ENCODE measurements at places on chromosomes 1 and 21.
A peak's percentile ranks its signal among the peaks of the same experiment; 100 is the strongest.

DNA sequence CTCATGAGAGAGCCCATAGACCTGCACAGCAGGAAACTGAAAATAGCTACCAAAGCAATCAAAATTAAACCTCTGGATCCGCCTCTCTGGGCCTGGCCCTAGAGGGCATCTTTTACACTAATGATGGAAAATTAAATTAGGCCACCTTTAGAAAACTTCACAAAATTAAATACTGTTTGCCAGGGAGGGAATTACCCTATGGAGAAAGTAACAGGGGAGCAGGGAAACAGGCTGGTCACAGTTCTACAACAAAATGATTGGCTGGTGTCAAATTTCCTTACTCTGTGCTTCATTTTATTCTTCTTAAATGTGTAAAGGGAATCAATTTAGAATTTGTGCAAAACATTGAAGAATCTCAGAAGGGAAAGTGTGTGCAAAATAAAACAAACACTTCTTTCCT is 62.4 kb downstream of the SPATA46 start:
- no peak for DNase-seq

DNA sequence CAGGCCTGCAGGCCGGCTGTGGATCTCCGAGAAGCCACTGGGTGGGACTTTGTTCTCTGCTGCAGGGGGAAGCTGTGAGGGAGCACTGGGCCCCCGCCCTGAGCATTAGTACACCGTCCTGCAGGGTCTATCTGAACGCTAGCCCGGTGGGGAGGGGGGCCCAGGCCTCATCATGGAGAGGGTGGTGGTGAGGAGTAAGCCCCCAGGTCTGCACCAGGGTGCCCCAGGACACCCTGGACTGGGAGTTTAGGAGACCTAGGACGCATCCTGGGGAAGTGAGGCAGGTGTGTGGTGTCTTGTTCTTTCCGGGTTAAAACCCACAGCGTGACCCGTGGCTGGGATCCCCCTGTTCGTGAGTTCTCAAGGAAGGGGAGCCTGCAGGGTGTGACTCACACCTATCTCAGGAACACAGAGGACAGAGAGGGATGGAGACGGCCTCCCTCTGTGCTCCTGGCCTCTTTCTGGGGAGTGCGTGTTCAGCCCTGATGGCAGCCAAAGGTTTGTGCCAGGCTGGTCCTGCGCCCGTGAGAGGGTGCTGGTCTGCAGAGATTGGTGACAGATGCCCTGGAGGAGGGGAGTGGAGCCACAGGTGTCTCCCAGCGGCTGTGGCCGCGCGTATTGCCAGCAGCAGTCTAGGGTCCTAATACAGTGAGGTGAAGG is 44.8 kb downstream of the AGPAT3 start:
- DNase-seq = no peak

- no peak for DNase-seq
Measured at GRCh38 chr1:33072707-33073106, 8.2 kb upstream of the AZIN2 start.

GRCh38 chr1:155698382-155699038 is 9.6 kb downstream of the DAP3 start:
- DNase-seq = no peak

GRCh38 chr1:179598631-179599030 is 7.0 kb downstream of the TDRD5 start:
- no peak for DNase-seq

DNA sequence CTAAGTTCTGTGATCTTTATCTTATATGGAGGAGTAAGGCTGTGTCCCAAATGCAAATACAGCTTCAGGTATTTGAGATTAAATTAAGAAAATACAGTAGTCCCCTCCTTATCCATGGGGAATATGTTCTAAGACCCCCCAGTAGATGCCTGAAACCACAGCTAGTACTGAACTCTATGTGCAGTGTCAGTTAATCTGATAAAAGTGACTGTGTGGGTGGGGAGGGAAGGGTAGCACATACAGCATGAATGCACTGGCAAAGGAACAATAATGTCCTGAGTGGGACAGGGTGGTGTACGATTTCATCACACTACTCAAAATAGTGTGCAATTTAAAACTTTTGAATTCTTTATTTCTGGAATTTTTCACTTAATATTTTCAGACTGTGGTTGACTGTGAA is 83.1 kb downstream of the HS2ST1 start:
- no peak for DNase-seq

- no peak for DNase-seq
Measured at GRCh38 chr1:61149010-61149860, 66.9 kb downstream of the NFIA start.

- DNase-seq = no peak
Measured at GRCh38 chr1:28067523-28068090, 20.8 kb downstream of the EYA3 start.

- no peak for DNase-seq
Measured at GRCh38 chr1:85203573-85204171, 2.9 kb upstream of the SYDE2 start.

- DNase-seq = no peak
Measured at GRCh38 chr1:162218975-162219374, 149.5 kb downstream of the NOS1AP start.

DNA sequence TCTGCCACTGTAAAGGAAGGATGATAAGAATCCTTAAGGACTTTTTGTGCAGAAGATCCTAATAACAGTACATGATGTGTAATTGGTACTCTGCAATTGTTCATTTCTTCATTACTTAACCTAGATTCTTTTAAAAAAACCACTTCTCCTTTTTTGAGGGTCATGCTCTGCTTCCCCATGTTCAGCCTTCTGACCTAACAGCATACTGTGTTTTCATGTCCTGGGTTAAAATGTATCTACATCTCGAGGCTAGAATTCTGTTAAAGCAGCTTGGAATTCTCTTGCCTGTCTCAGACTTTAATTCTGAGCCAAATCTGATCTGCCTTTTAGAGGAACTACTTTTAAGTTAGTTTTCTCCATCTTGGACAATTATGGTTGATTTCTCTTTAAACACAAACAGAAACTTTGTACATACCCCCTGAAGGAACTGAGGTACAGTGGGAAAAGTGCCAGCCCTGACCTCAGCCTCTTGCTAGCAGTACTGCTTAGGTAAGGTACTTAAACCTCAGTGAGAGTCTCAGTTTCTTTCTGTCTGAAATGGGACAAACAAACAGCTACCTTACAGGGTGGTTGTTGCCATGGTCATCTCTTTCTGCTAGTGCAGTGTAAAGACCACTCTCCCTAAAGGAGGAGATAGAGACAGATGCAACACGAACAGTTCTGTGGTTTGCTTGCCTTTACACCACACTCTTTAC is 103.2 kb upstream of the DYNLT5 start:
- DNase-seq = no peak

- peak; percentile 63 for DNase-seq
Measured at GRCh38 chr1:214328770-214329469, 48.0 kb downstream of the SMYD2 start.

DNA sequence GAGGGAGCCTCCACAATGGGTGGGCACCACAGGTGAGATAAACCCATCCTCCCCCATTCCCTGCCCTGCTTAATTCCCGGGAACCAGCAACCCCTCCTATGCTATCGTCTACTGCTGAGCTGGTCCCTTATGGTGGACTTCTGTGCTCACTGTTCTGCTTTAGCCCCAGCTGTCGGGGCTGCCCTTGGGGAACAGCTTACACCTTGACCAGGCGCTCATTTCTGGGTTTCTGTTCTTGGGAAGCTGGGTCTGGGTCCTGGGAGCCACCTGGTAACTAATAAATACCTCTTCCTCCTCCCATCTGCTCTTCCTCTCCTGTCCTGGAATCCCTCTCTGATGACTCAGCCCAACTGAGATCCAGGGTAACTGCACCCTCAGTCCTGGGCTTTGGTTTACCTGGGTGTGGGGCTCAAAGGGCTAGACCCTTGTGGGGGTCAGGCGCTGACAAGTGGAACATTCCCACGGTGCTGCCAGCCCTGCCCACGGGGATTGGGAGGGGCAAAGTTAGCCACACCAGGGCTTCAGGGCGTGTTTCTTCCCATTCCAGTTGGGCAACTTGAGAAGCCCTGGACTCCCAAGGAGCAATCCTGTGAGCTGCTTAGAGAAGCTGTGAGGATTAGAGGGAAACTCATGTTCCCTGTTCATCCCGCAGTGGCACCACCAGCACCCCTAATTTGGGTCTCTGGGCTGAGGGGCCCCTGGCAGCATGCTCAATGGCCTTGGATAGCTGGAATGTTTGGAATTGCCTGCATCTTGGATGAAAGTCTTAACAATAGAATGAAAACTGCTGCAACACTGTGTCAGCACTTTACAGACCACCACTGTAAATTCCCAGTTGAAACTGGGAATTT is 1.6 kb downstream of the PCAT6 start:
- no peak for DNase-seq

DNA sequence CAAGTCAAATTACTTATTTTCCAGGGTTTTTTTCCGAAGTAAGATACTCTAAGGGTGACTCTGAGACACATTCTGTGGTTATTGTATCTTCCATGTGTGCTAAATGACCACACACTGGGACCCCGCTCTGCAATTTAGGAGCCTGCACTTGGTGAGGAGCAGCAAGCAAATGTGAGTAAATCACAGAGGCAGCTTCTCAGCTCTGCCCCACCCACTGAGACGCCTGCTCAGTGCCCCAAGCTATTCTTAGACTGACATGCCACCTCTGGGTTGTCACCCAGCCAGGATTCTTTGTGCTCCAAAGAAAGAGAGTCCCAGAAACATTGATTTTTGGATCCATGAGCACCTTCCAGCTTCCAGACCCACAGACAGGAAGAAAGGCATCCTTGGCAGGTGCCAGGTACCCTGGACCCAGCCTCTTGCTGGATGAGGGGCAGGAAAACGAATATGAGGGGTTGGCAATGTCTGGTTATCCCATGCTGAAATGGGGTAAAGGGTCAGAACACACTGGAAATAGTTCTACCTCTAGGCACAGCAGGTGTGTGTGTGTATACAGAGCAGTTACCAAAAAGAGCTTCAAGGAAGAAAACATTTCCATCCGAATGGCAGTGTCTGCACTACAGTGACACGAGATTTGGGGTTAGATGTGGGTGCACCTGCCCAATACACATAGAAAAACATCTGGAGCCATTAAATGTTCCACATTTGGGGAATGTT is 41.2 kb downstream of the TNR start:
- no peak for DNase-seq

DNA sequence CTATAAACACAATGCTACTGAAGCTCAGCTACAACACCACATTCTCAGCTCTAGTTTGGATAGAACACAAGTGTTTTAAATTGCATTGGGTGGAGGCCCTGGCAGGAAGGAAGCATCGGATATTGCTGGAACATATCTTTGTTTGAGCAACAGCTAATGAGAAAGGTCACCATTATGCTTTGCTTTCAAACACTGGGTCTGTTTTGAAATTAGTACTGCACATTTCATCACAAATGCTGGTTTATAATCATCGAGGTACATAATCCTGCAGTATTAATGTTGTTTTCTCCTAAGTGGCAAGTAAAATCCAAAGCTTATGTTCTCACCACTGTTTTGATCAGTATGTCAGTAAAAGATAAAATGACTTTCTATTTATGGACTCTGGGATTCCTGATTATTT is 61.5 kb upstream of the ARHGAP29 start:
- no peak for DNase-seq

GRCh38 chr1:46131093-46131492 is 1.3 kb downstream of the PIK3R3 start:
- DNase-seq = peak; percentile 8

GRCh38 chr1:84988588-84988987 is 8.3 kb downstream of the MCOLN2 start:
- no peak for DNase-seq

DNA sequence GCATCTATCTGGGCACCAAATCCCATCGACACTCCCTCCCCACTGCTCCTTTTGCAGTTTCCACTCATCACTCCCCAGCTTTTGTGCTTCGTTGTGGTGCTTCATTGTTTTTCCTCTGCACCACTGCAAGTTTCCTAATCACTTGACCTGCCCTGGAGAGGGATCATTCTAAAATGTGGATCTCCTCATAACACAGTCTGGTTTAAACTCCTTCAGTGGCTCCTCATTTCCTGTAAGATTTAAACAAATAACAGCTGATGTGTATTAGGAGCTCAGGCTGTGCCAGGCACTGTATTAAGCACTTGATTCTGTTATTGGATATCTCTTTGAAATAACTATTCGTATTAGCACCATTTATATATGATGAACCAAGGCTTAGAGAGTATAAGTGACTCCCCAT is 51.3 kb downstream of the MAP10 start:
- DNase-seq = no peak

- no peak for DNase-seq
Measured at GRCh38 chr1:67787746-67788145, 45.5 kb downstream of the GNG12 start.

- DNase-seq = no peak
Measured at GRCh38 chr1:192904438-192904895, 95.6 kb downstream of the RGS2 start.

DNA sequence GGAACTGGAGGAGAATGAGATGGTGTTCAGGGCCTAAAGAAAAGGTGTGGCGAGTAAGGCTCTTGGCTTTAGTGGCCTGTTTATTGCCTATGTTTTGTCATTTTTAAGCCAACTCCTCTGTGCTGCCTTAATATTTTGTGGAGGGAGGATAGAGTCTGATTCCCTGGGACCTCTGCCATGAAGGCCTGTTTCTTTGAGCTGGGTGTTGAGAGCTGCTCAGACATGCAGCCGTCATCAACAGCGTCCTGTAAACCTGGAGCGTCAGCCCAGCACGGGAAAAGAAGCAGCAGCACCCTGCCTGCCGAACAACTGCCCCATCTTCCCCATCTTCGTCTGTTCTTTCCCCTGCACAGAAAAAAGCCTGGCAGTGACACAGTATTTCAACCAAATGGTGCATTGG is 27.1 kb upstream of the SNX27 start:
- no peak for DNase-seq

DNA sequence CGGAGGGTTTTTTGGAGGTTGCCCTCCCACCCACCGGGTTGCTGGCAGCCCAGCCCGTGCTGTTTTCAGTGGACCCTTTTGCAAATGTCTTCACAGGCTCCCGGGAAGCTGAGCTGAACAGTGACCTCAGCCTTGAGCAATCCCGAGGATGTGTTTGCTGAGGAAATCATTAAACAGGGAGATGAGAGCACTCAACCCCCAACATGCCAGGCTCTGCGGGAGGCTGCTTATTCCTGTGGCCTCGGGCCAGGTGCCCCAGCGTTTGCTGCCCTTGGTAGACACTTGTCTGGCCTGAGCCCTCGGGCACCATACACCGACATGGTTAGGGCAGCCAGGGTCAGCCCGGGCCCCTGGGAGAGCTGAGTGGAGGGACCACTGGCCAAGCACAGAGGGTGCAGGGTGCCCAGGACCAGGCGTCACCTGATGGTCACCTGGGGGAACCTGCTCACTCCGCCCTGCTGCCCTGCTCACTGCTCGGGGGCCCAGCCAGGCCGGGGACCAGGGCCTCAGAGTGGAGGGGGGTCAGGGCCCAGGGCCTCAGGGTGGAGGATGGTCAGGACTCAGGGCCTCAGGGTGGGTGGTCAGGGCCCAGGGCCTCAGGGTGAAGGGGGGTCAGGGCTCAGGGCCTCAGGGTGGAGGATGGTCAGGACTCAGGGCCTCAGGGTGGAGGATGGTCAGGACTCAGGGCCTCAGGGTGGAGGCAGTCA is 42.5 kb upstream of the POFUT2 start:
- DNase-seq = peak; percentile 96

GRCh38 chr21:18245464-18245967 is 883 bp downstream of the CHODL start:
- peak; percentile 15 for DNase-seq
